NCI-H524 treated with DMSO at 0.1 percent for 48 hours (cell line): ENCODE measurements at places on chromosomes 12 and 14.

DNA sequence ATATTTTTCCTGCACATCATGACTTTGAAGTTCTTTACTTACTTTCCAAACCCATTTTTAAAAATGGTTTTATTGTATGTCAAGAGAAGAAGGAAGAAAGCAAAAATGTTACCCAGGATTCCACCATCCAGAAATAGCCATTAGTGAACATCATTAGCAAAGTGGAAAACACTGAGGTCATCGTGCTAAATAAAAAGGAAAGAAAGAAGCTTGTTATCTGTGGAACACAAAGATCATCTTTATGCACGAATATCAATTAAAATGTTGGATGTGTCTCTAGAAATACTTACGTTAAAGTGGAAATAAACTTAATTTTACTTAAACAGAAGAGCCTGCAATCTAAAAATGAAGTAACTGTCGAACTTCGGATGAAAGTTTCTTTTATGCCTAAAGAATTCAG is 27.3 kb downstream of the SFSWAP start:
- no peak for DNase-seq

GRCh38 chr12:88185988-88186387 is 43.9 kb downstream of the TMTC3 start:
- DNase-seq, result no peak

DNA sequence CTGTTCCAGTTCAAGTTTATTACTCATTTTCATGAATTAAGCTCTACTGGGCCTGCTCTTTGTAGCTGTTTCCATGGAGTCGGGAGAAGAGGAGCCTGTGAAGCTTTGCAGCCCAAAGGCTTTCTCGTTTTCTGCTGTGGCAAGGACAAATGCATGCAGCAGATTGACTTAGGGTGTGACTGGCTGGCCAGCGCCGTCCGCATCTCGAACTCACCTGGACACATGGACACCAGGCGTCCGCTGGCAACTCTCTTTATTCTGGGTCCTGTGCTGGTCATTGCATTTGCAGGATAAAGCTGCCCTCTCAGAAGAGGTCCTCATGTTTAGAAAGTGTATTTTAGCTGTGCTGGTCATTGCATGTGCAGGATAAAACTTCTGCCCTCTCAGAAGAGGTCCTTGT is 350.4 kb downstream of the TMEM121 start:
- DNase-seq, result no peak

- no peak for DNase-seq
These were observed 608.4 kb downstream of the LRFN5 start for GRCh38 chr14:42214981-42215491.

- no peak for DNase-seq
These were observed 123.9 kb downstream of the PAX9 start for GRCh38 chr14:36785511-36785910.

DNA sequence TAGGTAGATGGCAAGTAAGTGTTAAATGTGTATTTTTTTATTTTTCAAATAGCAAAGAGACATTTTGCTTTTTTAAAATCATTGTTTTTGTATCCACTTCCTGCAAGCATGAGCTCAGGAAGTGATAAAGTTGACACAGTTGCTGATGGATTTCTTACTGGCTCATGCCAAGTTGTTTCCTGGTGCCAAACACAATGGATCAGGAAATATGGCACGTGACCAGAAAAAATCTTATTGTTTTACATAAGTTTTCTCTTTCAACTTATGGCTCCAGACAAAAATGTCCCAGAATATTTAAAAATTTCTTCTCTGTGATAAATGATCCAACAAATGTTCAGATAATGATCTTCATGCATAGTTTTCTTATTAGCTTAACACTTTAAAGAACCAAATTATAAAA is 1279.1 kb upstream of the FLRT2 start:
- DNase-seq, result no peak
